ENCODE measurements at places on chromosomes 11 and 22. TPM values are rescaled to one million over a fixed set of nuclear protein-coding genes. Genes with fewer than 3 reads are reported as not detected.

The ZBED4 gene
- total RNA-seq, result 25.9 TPM

The MMP8 gene
- total RNA-seq, result not detected

The OR8G5 gene
- not detected for total RNA-seq

The TCN2 gene
- total RNA-seq, result 40.1 TPM

The KDM4D gene
- total RNA-seq, result 0.99 TPM

The SERHL2 gene
- total RNA-seq, result 1.4 TPM

The BACE1 gene
- 24.2 TPM for total RNA-seq

The CARS1 gene
- 47.5 TPM for total RNA-seq

The DDI1 gene
- not detected for total RNA-seq

The CNIH2 gene
- total RNA-seq, result not detected

The OR56A1 gene
- under 0.01 TPM for total RNA-seq

The ACAD8 gene
- 21.4 TPM for total RNA-seq

The KLHL35 gene
- 4.7 TPM for total RNA-seq

The SLC7A4 gene
- total RNA-seq, result not detected

The APOL4 gene
- total RNA-seq, result 2.7 TPM

The DNAJB7 gene
- total RNA-seq, result not detected

The OR5M11 gene
- not detected for total RNA-seq

The HBB gene
- not detected for total RNA-seq

The VSIG10L2 gene
- not detected for total RNA-seq

The AIFM3 gene
- total RNA-seq, result 0.18 TPM

The MAPK8IP2 gene
- 0.58 TPM for total RNA-seq

The SIAE gene
- total RNA-seq, result 53.8 TPM

The C11orf91 gene
- 2.0 TPM for total RNA-seq

The FRMD8 gene
- total RNA-seq, result 120 TPM

The BACE1-AS gene
- total RNA-seq, result 6.1 TPM

The RIMBP3B gene
- total RNA-seq, result 0.06 TPM

The SSTR3 gene
- total RNA-seq, result not detected

The OR8D2 gene
- total RNA-seq, result not detected

The CHCHD10 gene
- total RNA-seq, result 24.3 TPM

The FSHB gene
- not detected for total RNA-seq

The RBFOX2 gene
- 121 TPM for total RNA-seq

The OR51A4 gene
- not detected for total RNA-seq

The L3MBTL2 gene
- 23.2 TPM for total RNA-seq

The SYT9 gene
- total RNA-seq, result 0.10 TPM

The GRAP2 gene
- total RNA-seq, result not detected

The FXYD6 gene
- total RNA-seq, result 16.4 TPM

The GVQW3 gene
- total RNA-seq, result 1.3 TPM

The CCND1 gene
- 831 TPM for total RNA-seq

The CARD16 gene
- 54.7 TPM for total RNA-seq

The OTUB1 gene
- total RNA-seq, result 117 TPM

The OSBP2 gene
- 15.4 TPM for total RNA-seq

The RTN4RL2 gene
- total RNA-seq, result 0.23 TPM

The PGA5 gene
- not detected for total RNA-seq

The CARNS1 gene
- total RNA-seq, result 0.18 TPM

The BARX2 gene
- total RNA-seq, result not detected

The CCDC73 gene
- total RNA-seq, result not detected

The SRPRA gene
- 88.6 TPM for total RNA-seq

The IGF2 gene
- total RNA-seq, result 8.8 TPM

The CBX7 gene
- total RNA-seq, result 2.0 TPM

The RBMXL2 gene
- not detected for total RNA-seq

The GAL3ST1 gene
- total RNA-seq, result 0.19 TPM

The OR4A16 gene
- total RNA-seq, result not detected

The APOL5 gene
- not detected for total RNA-seq

The MISFA gene
- not detected for total RNA-seq

The PATE4 gene
- not detected for total RNA-seq

Data from glomerular endothelial cell (primary cell).